Mesenteric fat pad (tissue), 1 donor: ENCODE measurements at places on chromosomes 11 and 22. TPM values are rescaled to one million over a fixed set of nuclear protein-coding genes. Genes with fewer than 3 reads are reported as not detected.

Gene OR52I1
- total RNA-seq, result not detected

Gene GAL3ST3
- total RNA-seq, result not detected

Gene PPP1R14B
- 186 TPM for total RNA-seq

Gene MRGPRE
- total RNA-seq, result not detected

Gene TPBGL
- total RNA-seq, result 1.6 TPM

Gene DNAJB7
- not detected for total RNA-seq

Gene GRIA4
- total RNA-seq, result not detected

Gene TENM4
- 46.6 TPM for total RNA-seq

Gene P2RY6
- 6.7 TPM for total RNA-seq

Gene HOATZ
- total RNA-seq, result not detected

Gene ANO9
- total RNA-seq, result 1.2 TPM

DNA sequence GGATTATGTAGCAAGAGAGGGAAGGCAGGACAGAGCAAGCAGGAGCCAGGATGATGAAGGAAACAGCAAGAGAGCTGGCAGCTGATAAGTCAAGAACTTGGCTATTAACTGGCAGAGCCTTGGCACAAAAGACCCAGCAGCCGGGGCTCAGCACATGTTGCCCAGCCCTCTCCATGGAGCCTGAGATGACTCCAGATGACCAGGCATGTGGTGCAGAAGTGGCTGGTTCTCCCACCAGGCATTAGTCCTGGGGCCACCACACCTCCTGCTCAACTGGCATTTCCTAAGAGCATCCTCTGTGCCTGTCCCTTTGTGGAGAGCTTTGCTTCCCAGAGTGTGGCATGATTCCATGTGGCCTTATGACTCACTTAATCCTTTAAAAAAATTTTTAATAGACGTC is 522.6 kb downstream of the MN1 start:
- DNase-seq, result no peak

DNA sequence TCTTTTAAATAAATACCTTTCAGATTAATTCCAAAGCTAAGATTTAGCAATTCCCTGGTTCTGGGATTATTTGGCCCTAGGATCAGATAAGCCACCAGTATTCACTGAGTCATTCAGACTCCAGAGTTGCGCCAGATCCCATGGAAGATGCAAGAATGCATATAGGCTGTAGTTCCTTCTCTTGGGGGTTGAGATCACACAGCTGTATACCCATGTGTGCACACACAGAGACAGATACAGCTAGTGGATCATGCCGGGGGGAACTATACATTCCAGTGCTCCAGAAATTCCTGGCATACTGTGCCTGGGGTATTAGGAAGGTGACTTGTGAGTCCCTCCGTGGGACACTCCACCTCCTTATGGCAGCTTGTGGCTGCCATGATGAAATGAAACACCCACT is 75.4 kb downstream of the ZBTB16 start:
- DNase-seq, result no peak

GRCh38 chr22:49097966-49098365 is 729.7 kb downstream of the BRD1 start:
- no peak for DNase-seq

GRCh38 chr11:83671289-83671688 is 385.1 kb upstream of the CCDC90B start:
- no peak for DNase-seq

- no peak for DNase-seq
Measured at GRCh38 chr22:49685686-49686085, 142.0 kb downstream of the BRD1 start.

- no peak for DNase-seq
Measured at GRCh38 chr11:19499999-19500398, 212.6 kb upstream of the NAV2 start.

GRCh38 chr11:118530683-118531596 is at the start of gene TMEM25:
Gene TMEM25, plus strand, starts transcription at chr11:118531192. Its CDS starts 610 bp downstream, at chr11:118531802.
- no peak for DNase-seq

- DNase-seq, result no peak
Measured at GRCh38 chr11:65558002-65558929, at the start of gene LTBP3. Gene LTBP3, minus strand, starts transcription at chr11:65558359. Its CDS starts 400 bp downstream, at chr11:65557959.

DNA sequence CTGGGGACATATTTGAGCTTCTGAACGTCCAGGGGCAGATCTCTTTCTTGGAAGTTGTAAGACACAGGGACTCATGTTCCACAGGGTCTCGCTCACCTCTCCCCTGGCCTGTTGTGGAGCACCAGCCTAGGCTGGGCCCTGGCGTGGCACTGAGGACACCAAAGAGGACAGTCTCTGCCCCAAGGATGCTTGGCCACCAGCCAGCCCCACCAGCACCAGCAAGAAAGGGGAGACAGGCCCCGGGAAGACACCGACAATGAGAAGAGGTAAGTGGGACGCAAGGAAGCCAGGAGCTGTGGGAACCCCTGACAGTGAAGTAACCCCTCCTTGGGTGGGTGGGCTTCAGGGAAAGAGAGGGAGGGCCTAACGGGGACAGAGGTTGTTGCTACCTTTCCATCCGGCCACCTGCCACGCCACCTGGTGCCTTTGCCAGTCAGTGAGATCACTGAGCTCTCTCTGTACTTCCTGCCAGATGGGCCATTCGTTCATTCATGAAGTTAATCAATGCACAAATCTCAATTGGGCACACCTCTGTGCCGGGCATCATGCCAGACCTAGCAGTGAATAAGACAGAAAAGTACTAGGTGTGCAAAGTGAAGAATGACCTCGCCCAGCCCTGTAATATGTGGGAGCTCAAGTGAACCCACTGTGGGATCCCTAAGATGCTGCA is 11.1 kb downstream of the APOL5 start:
- DNase-seq, result no peak

- no peak for DNase-seq
Measured at GRCh38 chr22:31615491-31615860, 46.5 kb downstream of the PISD start.

DNA sequence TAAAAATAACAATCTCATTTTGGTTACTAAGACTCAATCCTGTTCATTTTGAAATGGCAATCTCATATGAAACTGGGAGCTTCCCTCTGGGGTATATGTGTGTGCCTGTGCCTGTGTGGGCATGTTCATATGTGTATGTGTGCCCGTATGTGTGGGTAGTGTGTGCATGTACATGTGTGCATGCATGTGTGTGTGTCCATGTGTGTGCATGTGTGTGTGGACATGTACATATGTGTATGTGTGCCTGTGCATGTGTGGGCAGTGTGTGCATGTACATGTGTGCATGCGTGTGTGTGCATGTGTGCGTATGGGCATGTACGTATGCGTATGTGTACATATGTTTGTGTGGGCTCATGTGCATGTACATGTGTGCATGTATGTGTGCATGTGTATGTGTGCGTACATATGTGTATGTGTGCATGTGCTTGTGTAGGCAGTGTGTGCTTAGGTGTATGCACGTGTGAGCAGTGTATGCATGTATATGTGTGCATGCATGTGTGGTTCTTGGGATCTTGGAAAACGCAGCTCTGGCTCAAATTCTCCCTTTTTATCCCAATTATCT is 24.5 kb upstream of the CACNG2 start:
- no peak for DNase-seq

DNA sequence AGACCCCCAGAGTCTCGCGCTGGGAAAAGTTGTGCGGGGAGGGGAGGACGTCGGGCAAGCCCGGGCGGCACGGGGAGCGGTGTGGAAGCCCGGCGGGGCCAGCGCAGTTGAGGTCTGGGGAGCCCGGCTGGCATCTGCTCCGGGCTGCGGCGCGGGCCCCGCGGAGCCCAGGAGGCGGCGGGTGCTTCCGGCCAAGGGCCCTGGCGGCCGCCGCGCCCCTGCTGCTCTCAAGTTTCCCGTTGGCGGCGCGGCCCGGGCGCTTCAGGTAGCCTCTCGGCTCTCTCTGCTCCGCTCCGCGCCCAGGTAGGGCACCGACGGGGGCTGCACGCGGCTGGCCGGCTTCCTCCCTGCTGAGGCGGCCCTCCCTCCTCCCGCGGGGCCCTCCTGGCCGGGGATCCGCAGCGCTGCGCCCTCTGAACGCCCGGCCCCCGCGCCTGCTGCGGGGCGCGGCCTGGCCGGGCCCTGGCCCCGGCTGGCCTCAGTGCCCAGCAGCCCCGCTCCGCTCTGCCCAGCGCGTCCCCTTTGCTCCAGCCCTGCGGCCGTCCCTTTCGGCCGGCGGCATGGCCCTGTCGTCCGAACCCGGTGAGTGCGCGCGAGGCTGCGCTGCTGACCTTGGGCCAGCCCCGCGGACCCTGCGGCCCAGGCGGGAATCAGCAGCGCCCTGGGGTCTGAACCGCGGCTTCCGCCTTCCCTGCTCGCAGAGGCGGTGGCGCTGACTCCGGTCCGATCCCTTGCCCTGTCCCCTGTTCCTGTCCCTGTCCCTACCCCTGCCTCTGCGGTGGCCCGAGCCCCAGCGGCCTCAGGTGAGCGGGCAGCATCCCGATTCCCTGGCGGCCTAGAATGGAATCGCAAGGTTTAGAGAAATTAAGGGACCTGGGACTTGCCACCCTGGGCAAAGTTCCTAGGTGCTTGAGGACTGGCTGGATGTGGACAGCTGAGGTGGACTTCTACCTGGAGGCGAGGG is 4.3 kb upstream of the AMPD3 start:
- no peak for DNase-seq

DNA sequence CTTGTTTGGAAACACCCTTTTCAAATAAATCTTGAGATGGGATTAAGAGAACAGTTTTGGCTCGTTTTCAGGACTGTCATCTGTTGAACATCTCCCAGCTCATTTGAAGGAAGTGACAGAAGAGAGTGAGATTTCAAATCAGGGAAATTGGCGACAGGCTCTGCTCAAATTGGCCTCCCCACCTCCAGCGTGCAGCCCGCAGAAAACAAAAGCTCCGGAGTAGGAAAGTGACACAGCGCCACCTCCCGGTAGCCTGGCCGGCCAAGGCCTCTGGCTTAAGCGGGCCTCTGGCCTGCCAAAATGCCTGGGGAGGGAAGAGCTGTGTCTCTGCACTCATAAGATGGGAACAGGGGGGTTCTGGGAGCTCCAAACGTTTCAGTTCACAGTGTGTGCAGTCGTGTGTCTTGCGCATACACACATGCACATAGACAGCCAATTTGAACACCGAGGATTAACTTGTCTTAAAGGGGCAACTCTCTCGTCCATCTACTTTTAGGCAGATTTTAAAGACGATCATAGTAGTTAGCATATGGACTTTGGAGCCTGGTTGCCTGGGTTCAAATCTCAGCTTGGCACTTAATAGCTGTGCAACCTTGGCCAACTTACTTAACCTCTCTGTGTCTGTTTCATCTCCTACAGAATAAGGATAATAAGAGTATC is 132.7 kb upstream of the RCN1 start:
- no peak for DNase-seq

DNA sequence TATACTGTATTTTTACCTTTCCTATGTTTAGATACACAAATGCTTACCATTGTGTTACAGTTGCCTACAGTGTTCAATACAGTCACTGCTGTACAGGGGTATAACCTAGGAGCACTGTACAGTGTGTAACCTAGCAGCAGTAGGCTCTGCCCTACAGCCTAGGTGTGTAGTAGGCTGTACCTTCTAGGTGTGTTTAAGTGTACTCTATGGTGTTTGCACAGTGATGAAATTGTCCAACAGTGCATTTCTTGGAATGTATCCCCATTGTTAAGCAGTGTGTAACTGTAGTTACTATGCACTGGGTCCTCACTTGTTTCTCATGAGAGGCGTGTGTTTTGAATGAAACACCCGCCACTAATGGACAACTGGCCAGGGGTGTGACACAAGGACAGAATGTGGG is 269.0 kb downstream of the OPCML start:
- no peak for DNase-seq

GRCh38 chr22:21683401-21683811 is 17.6 kb downstream of the PPIL2 start:
- no peak for DNase-seq

GRCh38 chr22:41919357-41920224 is 4.7 kb upstream of the SHISA8 start:
- no peak for DNase-seq

DNA sequence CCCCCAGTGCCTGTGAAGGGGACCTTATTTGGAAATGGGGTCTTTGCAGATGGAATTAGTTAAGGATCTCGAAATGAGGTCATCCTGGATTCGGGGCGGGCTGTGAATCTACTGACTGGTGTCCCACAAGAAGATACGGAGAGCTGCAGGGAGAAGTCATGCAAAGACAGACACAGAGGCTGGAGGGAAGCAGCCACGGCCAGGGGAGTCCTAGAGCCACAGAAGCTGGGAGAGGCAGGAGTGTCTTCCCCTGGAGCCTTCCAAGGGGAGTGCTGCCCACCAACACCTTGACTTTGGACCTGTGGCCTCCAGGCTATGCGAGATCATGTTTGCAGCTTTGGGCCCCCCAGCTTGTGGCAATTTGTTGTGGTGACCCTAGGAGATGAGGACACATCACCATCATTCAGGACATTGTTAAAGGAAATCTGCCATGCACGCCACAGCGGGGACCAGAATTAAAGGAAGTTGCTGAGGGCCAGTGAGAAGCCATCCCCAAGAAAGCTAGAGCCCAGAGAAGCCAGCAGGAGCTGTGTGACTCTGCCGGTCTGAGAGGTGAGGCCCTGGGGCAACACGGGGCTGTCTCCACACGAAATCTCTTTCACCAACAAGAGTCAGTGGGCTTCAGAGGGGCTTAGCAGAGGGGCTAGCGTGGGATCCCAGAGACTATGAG is 434.7 kb downstream of the BRD1 start:
- peak; percentile 76 for DNase-seq

GRCh38 chr22:48665311-48665995 is 1162.2 kb downstream of the BRD1 start:
- no peak for DNase-seq

DNA sequence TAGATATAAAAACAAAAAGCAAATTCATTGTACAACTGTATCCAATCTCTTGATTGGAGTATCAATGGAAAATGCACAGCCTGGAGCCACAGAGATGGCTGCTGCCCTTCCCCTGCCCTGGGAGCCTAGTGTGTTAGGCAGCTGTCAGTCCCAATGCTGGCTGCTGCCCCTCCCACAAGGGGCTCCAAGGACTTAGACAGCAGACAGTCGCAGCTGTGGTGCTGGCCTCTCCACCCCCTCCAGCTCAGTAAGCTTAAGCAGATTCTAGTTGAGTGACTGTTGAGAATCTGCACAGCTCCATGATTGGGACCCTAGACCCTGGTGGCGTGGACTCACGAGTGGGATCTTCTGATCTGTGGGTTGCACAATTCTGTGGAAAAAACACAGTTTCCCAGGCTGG is 1511.2 kb downstream of the FAM181B start:
- no peak for DNase-seq

GRCh38 chr11:13965337-13965736 is 2.8 kb downstream of the SPON1 start:
- no peak for DNase-seq
